Neural progenitor cell (in vitro differentiated cells): ENCODE measurements at places on chromosomes 1 and 21. TPM values are rescaled to one million over a fixed set of nuclear protein-coding genes. Genes with fewer than 3 reads are reported as not detected.

The PRAMEF14 gene
- not detected in 2 replicates for total RNA-seq

GRCh38 chr1:112563341-112563740 is 54.6 kb downstream of the WNT2B start:
- no peak for DNase-seq

- no peak for DNase-seq
These were observed 85.0 kb upstream of the RAB3GAP2 start for GRCh38 chr1:220356981-220357850.

The TCHH gene
- 0.03 and 0.07 TPM in 2 replicates for total RNA-seq

The ZNF683 gene
- total RNA-seq, result not detected in 2 replicates

The STYXL2 gene
- total RNA-seq, result 0.06 and 0.59 TPM in 2 replicates

DNA sequence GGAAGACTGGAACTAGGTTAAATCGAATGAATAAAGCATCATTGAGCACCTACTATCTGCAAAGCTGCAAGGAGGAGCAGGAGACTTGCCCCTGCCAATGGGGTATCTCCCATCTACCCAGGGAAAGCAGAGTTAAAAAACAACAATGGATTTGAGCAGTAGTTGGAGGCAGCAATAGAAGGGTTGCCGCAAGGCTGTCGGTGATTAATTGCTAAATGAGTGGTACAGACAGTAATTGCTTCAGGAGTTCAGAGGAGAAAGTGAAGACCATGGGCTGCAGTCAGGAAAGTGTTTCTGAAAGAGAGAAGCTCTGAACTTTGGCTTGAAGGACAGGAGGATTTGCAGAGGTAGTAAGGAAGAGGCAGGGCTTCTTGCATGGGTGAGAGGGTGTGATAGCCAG is 152.9 kb downstream of the ACTL8 start:
- DNase-seq, result no peak

The UMODL1 gene
- total RNA-seq, result 0.09 TPM in 1 of 2 replicates, not detected in the other

- DNase-seq, result no peak
These were observed 45.2 kb downstream of the EDN2 start for GRCh38 chr1:41439234-41439633.

DNA sequence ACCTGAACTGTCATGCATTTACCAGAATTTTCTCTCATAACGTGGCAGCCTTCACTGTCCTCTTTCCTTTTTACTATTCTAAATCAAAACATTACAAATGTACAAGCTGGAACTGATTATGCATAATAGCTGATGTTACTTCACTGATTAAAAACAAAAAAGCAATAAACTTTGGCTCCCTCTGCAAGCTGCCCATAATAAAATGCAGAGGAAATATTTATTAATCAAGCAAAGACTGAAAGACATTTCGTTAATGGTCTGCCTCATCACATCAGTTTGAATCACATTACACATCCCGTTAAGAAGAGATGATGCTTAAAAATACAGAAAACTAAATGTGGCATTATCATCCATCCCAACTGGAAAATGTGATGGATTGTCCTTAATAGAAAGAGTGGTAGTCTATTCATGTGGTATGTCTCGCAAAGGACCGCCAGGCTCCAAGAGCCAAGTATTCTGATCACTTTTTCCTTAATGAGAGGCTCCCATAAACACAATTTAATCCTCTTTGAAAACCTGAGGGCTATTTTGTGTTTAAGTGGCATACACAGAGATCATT is 225.3 kb downstream of the RGS7 start:
- DNase-seq, result no peak

DNA sequence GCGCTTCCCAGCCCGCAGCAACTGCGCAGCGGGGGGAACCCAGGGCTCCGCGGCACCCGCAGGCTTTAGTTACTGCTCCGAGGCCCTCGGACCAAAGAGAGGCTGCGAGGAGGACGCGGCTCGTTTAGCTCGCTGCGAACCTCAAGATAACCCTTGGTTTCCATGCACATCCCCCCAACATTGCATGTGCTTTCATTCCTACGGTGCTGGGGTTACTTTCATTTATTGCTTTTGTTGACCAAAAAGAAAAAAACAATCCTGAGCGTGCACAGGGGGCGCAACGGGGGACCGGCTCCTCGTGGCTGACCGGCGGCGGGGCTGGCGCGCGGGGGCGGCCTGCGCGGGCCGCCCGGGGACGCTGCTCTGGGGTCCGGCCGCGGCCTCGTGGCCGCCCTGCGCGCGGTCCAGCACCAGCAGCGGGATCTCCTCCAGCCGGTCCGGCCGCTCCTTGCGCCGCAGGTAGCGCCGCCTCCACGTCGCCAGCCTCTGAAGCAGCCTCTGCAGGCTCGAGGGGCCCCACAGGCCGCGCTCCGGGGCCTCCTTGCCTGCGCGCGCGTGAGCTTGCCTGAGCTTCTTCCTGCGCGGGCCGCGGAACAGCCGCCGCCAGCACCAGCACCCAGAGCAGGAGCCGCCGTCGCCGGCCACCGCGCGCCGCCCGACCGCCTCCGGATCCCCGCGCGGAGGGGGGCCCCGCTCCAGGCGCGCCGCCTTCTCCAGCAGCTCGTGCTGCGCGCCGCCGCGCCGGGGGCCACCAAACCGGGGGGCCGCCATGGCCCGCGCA is 77.4 kb downstream of the DESI2 start:
- DNase-seq, result peak; percentile 63

- no peak for DNase-seq
These were observed 857.9 kb downstream of the BRINP3 start for GRCh38 chr1:189619682-189620332.

The PRAMEF9 gene
- not detected in 2 replicates for total RNA-seq

- DNase-seq, result no peak
These were observed 5.7 kb downstream of the HIVEP3 start for GRCh38 chr1:41913014-41913413.

The B3GALT2 gene
- not detected in 2 replicates for total RNA-seq
